ENCODE measurements at places on chromosomes 11 and 22. TPM values are rescaled to one million over a fixed set of nuclear protein-coding genes. Genes with fewer than 3 reads are reported as not detected.
A peak's percentile ranks its signal among the peaks of the same experiment; 100 is the strongest.

GRCh38 chr11:65498977-65499712 is at the start of gene MALAT1:
Gene MALAT1 (plus strand): TSS chr11:65499045.
- H3K36me3 ChIP-seq: peaks cover 42% of the 10 kb centered on the region
- DNase-seq: peak; percentile 96
- H3K4me3 ChIP-seq: peak within 1 kb of the TSS; percentile 62
- no peaks in the 10 kb centered on the region for H3K27me3 ChIP-seq
- H3K27ac ChIP-seq: peak within 1 kb of the TSS; percentile 99
- H3K4me1 ChIP-seq: peaks cover 26% of the 10 kb centered on the region

- no peaks in the 10 kb centered on the region for H3K4me1 ChIP-seq
- no peak overlapping the region for H3K4me3 ChIP-seq
- no peak for DNase-seq
- peaks cover 47% of the 10 kb centered on the region for H3K36me3 ChIP-seq
Observed at GRCh38 chr22:41574847-41575381, 14.1 kb downstream of the CSDC2 start.

- H3K4me1 ChIP-seq: peaks cover 6% of the 10 kb centered on the region
- H3K4me3 ChIP-seq: peak overlapping the region; percentile 13
- no peaks in the 10 kb centered on the region for H3K36me3 ChIP-seq
- no peak for DNase-seq
- H3K27me3 ChIP-seq: no peaks in the 10 kb centered on the region
Observed at GRCh38 chr11:59208956-59209355, 3.8 kb downstream of the MPEG1 start.

DNA sequence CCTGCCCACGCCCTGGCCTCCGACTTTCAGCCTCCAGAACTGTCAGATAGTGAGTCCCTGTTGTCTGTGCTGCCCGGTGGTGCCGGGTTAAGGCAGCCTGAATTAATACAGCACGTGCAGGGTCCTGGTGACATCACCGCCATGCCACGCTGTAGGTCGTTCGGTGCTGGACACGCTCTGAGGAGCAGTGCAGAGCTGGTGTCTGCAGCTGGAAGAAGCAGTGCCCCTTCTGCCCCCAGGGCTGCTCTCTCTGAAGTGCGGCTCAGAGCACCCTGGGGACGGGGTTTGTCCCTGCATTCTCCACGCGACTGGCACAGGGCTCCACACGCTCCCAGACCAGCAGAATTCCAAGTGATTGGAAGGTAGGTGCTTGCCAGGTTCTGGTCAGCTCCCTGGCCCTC is 831.5 kb downstream of the TBC1D22A start:
- no peak overlapping the region for H3K4me3 ChIP-seq
- H3K27ac ChIP-seq: no peak overlapping the region
- no peaks in the 10 kb centered on the region for H3K27me3 ChIP-seq
- H3K4me1 ChIP-seq: no peaks in the 10 kb centered on the region
- H3K36me3 ChIP-seq: no peaks in the 10 kb centered on the region

GRCh38 chr11:43916621-43917020 is 25.8 kb upstream of the C11orf96 start:
- no peaks in the 10 kb centered on the region for H3K27me3 ChIP-seq
- no peak for DNase-seq
- peak overlapping the region; percentile 89 for H3K27ac ChIP-seq
- no peaks in the 10 kb centered on the region for H3K36me3 ChIP-seq
- peaks cover 17% of the 10 kb centered on the region for H3K4me1 ChIP-seq

GRCh38 chr22:39315389-39315788 is 4.0 kb downstream of the RPL3 start:
- DNase-seq: no peak

- no peaks in the 10 kb centered on the region for H3K27me3 ChIP-seq
- DNase-seq: no peak
Observed at GRCh38 chr11:102522312-102523188, 8.0 kb downstream of the MMP7 start.

- DNase-seq: no peak
- no peaks in the 10 kb centered on the region for H3K4me1 ChIP-seq
- no peak overlapping the region for H3K4me3 ChIP-seq
- no peak overlapping the region for H3K27ac ChIP-seq
- H3K36me3 ChIP-seq: no peaks in the 10 kb centered on the region
- no peaks in the 10 kb centered on the region for H3K27me3 ChIP-seq
Observed at GRCh38 chr11:75725547-75726320, 8.1 kb downstream of the MOGAT2 start.

GRCh38 chr22:39526736-39527171 is 5.8 kb downstream of the RPS19BP1 start:
- H3K27me3 ChIP-seq: no peaks in the 10 kb centered on the region
- peak overlapping the region; percentile 30 for H3K27ac ChIP-seq
- H3K4me1 ChIP-seq: peaks cover 64% of the 10 kb centered on the region
- H3K36me3 ChIP-seq: peaks cover 42% of the 10 kb centered on the region
- H3K4me3 ChIP-seq: no peak overlapping the region

DNA sequence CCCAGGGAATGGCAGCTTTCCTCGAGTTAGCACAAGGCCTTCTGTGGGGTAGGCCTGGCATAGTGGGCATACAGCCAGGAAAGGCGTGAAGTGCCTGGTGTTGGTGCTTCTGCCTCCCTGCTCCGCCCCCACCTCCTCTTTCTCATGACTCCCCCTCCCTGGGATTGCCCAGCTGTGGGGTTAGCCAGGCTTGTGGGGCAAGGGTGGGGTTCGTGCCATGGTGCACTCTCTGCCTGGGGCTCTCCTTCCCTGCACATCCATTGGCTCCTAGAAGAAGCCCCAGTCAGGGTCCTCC is 236.8 kb upstream of the NCAM1 start:
- no peak overlapping the region for H3K27ac ChIP-seq
- H3K4me1 ChIP-seq: no peaks in the 10 kb centered on the region
- H3K4me3 ChIP-seq: no peak overlapping the region
- no peaks in the 10 kb centered on the region for H3K27me3 ChIP-seq

DNA sequence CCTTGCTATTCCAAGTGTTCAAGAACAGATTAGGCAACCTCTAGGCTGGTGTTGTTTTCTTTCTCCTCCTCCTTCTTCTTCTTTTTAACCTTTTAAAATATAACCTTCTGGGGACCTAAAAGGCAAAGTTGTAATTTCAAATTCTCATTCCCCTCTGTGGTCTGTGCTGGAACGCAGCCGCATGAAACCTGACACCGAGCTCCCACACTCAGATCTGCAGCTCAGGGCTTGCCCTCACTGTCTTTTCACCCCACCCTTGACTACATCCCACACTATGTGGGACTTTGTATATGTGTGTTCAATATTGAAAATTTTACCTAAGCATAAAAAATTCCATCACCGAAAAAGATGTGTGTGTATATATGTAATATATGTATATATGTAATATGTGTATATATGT is 62.0 kb upstream of the ARHGAP42 start:
- H3K36me3 ChIP-seq: no peaks in the 10 kb centered on the region
- no peak overlapping the region for H3K27ac ChIP-seq
- no peaks in the 10 kb centered on the region for H3K4me1 ChIP-seq

DNA sequence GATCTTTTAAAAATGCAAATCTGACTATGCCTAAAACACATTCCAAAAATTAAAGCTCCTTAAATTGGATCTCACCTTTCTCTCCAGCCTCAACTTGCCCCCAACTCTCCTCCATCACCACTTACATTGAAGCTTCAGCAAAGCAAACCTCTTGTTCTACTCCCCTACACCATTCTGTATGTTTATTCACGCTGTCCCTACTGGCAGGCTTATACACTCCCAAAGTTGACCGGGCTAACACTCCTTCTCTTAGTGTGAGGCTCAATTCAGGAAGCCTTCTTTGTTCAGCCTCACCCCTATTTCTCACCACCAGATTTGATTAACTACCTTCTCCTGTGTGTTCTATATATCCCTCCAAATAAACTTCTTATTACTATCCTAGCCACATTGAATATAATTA is 1.8 kb upstream of the GDPD4 start:
- no peak overlapping the region for H3K27ac ChIP-seq
- no peaks in the 10 kb centered on the region for H3K4me1 ChIP-seq
- H3K36me3 ChIP-seq: no peaks in the 10 kb centered on the region
- DNase-seq: no peak

- H3K4me1 ChIP-seq: no peaks in the 10 kb centered on the region
- H3K27ac ChIP-seq: no peak overlapping the region
- H3K27me3 ChIP-seq: no peaks in the 10 kb centered on the region
- no peak for DNase-seq
- H3K36me3 ChIP-seq: no peaks in the 10 kb centered on the region
Observed at GRCh38 chr11:117589063-117589462, 208.0 kb downstream of the DSCAML1 start.

DNA sequence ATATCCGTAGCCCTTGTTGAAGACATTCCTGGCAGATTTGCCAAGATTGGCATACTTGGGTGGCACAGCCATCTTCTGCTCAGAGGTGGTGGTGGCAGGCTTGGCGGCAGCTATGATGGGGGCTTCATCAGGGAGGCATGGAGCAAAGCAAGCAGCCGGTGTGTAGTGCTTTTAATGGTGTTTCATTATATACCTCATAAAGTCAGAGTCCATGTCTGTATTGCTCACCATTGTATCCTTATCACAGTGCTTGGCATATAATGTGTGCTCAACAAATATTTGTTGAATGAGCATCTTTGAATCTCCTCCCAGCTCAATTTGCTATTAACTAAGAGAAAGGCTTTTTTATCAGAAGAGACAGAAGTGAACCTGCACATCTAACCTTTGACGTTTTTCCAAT is 7.8 kb upstream of the DNHD1 start:
- H3K36me3 ChIP-seq: peaks cover 58% of the 10 kb centered on the region
- no peak overlapping the region for H3K4me3 ChIP-seq
- no peaks in the 10 kb centered on the region for H3K27me3 ChIP-seq
- no peak overlapping the region for H3K27ac ChIP-seq

DNA sequence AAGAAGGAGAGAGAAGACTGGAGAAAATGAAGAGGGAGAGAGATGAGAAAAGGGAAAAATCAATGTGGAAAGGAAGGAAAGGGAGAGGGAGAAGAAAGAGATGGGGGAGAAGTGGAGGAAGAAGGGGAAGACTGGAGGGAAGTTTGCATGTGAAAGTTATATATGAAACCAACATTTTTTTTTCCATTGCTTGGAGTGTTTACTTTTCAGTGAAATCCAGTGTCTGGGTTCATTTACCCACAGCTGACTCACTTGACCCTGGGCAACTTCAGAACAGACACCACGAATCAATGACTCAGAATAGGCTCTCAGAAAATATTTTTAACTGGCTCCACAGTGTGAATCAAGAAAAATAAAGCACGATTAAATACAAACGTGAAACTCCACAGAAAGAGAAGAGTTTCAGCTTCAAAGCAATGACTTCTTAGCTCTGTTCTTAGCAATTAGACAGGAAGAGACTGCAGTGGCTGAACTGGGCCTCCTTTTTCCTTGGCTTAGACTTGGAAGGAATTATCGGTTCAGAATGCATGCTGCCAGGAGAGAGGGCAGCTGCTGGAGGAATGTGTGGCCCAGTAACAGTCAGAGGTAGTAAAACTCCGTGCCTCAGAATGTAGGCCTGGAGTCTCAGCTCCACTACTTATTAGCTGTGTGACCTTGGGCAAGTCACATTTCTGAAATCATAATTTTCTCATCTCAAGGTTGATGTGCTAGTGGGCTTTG is 237.5 kb downstream of the MIAT start:
- H3K36me3 ChIP-seq: no peaks in the 10 kb centered on the region
- H3K27ac ChIP-seq: peak overlapping the region; percentile 87
- peaks cover 46% of the 10 kb centered on the region for H3K4me1 ChIP-seq
- H3K4me3 ChIP-seq: no peak overlapping the region
- DNase-seq: peak; percentile 76

DNA sequence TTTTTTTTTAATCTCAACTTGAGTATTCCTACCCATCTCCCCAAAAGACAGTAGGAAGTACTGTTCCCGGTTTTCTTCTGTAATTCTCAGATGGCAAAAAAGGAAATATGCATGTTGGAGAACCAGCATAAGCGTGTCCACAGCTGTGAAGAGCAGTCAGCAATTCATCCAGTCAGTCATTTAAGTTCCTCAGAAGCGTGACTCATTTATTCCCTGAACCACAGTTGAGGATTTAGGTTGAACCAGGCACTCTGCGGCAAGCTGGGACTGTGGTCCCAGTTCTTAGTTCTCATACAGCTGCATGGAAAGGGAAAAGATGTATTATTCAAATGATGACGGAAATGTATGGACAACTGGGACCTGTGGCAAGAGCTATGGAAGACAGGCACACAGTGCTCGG is 61.0 kb upstream of the MYO18B start:
- no peak for DNase-seq
- H3K36me3 ChIP-seq: no peaks in the 10 kb centered on the region
- no peak overlapping the region for H3K27ac ChIP-seq
- H3K4me3 ChIP-seq: no peak overlapping the region
- no peaks in the 10 kb centered on the region for H3K4me1 ChIP-seq

DNA sequence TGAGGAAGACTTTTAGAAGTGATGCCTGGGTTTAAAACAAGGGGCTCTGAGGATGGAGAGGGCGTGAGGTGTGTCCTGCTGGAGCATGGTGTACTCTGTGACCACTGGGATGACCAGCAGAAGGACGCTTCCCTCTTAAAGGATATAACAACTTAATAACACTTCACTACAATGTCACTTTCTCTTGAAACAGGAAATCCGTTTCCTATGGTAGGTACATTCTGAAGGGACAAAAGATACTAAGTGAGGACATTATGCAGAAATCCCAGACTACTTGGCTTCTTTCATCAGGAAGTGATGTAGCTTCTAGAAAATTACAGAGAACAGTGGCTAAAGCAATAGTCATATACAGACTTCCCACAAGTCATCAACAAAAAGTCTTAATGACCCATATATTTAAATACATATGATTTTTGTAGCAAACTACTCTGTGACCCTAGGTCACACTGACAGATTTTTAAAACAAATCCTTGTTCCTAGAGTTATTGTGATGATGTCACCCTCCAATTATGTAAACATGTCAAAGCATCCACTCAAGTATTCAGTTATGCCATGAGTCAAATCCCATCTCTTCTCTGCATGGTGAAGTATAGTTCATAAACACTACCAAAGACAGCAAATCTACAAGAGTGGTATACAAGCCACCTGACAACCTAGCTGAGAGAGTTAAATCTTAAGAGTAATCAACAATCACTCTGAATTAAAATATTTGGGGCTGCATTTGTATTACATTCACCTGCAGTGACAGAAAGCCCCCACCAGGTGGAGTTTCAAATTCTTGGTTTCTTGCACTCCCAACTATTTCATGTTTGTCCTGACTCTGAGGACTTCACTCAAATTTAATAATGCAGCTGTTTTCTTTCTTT is 32.8 kb downstream of the PITPNB start:
- peaks cover 28% of the 10 kb centered on the region for H3K36me3 ChIP-seq
- no peak overlapping the region for H3K4me3 ChIP-seq
- peak overlapping the region; percentile 61 for H3K27ac ChIP-seq
- H3K4me1 ChIP-seq: peaks cover 3% of the 10 kb centered on the region
- no peak for DNase-seq

Gene GDPD4
- total RNA-seq: not detected

Gene GAB4
- total RNA-seq: not detected

Gene KCNA4
- 0.11 TPM for total RNA-seq

Gene CALCB
- not detected for total RNA-seq

Gene PACSIN2
- 95.5 TPM for total RNA-seq

Gene SLCO2B1
- total RNA-seq: 403 TPM

Gene CTSW
- not detected for total RNA-seq

Gene WNT11
- 11.7 TPM for total RNA-seq

Gene BEST1
- 30.9 TPM for total RNA-seq

Gene CLMP
- total RNA-seq: 70.6 TPM

Gene MRPL16
- 63.0 TPM for total RNA-seq

Gene RAPSN
- total RNA-seq: not detected

Gene TMEM191C
- not detected for total RNA-seq

Gene SOX10
- 23.0 TPM for total RNA-seq

All from ascending aorta (tissue), 2 donors.